RWPE1 (cell line): ENCODE measurements at places on chromosomes 1 and 21.

GRCh38 chr1:21955501-21956281 is 18.6 kb upstream of the HSPG2 start:
- peak; percentile 31 for DNase-seq

GRCh38 chr1:14517841-14518180 is 80.7 kb upstream of the KAZN start:
- no peak for DNase-seq

- no peak for DNase-seq
These were observed 1.4 kb downstream of the SFPQ start for GRCh38 chr1:35191429-35192055.

- no peak for DNase-seq
These were observed 16.5 kb upstream of the KLHDC8A start for GRCh38 chr1:205373022-205373797.

- no peak for DNase-seq
These were observed 246.7 kb downstream of the PTPRU start for GRCh38 chr1:29482991-29483390.

- peak; percentile 80 for DNase-seq
These were observed 74.6 kb downstream of the DMRTA2 start for GRCh38 chr1:50348449-50349241.
